Gastrocnemius medialis (tissue), 4 donors: ENCODE measurements at places on chromosomes 13 and 19.

DNA sequence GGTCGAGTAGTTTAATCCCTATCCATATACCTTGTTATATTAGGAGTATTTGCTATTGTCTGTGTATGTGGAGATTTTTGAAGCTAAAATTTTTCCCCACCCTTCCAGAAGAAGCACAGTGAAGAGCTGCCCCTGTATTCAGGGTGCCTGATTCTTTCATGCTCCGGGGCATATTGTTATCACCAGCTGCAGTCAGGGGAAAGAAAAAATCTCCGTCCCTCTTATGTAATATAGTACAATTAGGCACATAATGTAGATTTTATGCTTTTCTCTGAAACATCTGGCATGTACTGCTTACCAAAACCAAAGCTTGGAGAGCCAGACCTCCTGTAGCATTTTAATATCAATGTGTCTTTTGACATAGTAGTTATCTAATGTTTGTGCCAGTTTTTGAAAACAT lies 214.9 kb upstream of the EDNRB start:
- DNase-seq: no peak

DNA sequence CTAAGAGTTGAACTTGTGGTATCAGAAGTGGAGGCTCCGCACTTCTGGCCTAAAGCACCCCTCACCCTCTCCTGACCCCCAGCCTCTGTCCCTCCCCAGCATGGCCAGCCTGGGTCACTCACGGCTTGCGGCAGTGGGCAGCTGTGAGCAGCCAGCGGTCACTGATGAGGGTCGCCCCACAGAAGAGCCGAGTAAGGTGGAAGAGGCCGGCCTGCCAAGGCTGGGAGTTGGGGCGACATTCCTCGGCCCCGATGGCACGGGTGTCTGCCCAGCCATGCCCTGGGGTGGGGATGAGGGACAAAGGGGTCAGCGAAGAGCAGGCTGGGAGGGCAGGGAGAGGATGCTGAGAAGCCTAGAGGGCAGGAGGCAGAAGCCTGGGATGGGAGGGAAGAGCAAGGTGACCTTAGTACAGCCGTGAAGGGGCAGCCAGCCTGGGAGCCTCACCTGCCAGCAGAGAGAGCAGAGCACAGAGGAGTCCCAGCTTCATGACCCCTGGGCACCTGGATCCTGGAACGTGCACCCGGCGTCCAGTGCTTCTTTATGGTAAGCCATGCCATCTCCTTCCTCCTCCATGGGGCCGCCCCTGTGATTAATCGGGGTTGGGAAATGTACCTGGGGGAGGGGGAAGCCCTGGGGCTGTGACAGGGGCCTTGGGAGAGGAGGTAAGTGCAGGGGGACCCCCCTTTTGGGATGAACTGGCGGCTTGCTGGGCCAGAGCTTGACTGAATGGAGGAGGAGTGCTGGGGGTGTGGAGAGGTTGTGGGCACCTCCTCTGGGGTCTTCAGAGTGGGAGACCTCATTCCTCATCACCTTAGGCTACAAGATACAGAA lies 7.9 kb upstream of the KLK8 start:
- DNase-seq: no peak

DNA sequence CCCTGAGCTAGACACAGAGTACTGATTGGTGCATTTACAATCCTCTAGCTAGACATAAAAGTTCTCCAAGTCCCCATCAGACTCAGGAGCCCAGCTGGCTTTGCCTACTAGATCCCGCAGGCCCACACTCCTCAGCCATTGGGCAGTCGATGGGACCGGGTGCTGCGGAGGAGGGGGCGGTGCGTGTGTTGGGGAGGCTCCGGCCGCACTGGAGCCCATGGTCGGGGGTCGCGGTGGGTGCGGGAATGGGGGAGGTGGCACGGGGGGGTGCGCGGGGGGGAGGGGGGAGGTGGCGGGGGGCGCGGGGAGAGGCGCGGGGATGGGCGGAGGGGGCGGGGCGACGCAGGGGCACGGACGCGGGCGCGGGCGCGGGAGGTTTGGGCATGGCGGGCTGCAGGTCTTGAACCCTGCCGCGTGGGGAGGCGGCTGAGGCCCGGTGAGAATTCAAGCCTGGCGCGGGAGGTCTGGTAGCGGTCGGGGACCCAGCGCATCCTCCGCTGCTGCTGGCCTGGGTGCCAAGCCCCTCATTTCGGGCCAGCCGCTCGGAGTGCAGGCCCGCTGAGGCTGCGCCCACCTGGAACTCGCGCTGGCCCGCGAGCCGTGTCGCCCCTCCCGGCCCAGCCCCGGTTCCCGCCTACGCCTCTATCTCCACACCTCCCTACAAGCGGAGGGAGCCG lies 674.1 kb downstream of the SLITRK5 start:
- no peak for DNase-seq

DNA sequence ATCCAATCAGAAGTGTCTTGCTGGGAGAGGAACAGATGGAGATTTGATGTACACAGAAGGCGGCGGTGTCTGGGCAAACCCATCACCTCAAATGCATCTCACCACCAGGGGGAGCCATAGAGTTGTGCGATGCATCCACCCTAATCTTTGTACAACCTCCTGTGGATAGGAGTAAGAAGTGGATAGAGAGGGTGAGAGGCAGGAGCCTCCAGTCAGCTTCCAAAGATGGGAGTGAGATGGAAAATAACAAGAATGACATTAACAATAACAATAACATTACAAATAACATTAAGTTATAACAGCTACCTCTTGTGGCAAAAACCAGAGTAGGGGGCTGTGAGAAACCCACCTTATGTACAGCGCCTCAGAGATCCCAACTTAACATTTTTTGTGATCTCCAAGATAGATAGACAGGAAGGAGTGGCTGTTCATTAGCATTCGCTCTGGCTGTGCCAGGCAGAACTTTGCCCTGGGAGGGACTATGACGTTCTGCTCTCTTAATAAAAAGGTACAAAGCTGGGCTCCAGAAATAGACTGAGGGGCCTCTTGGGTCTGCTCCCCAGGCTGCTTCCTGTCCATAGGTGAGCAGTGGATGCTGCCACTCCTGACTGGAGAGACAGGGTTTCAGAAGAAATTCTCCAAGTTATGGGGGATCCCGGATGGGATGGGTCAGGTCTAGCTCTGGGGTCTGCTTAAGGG lies 5.2 kb upstream of the CEACAM18 start:
- DNase-seq: no peak

DNA sequence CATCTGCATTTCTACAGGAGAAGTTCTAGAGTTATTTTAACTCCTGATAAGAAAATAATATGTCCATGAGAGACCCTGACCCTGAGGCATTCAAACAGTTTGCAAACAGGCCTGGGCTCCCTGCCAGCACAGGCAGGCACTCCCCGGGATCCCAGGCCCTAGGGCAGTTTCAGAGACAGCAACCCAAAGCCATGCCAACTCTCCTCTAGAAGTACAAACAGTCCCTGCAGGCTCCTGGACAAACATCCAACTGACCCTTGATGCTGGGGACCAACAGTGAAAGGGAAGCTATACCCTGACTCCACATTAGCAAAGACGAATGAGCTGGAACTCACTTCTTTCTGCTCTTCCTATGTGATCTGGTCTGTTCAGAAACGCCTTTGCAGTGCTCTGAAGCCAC lies 44.8 kb downstream of the CCDC70 start:
- no peak for DNase-seq

GRCh38 chr13:49776871-49777270 lies 15.6 kb downstream of the KPNA3 start:
- no peak for DNase-seq

DNA sequence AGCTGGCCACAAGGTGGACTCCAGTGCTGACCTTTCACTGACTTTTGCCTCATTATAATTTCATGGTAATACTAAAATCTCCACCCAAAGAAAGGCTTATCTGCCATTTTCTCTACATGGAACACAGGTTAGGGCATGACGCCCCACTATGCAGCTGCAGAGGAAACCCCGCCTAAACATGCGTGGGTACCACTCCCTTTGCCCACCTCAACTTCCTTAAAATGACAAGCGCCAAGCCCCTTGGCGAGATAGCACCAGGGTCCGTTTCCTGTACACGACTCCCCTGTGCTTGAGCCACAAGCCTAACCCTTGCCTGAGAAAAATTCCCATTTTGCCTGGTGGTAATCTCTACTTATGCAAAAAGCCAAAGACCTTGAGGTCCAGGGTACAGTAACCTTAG lies 36.0 kb upstream of the PABPC3 start:
- no peak for DNase-seq

GRCh38 chr19:30419568-30420180 lies 47.5 kb downstream of the ZNF536 start:
- DNase-seq: no peak

GRCh38 chr19:40858109-40858508 lies 7.9 kb upstream of the CYP2A6 start:
- DNase-seq: no peak

GRCh38 chr19:1874554-1875185 lies 10.6 kb downstream of the ABHD17A start:
- DNase-seq: no peak

GRCh38 chr13:46668302-46668720 lies 115.3 kb downstream of the LRCH1 start:
- DNase-seq: peak; percentile 12

- no peak for DNase-seq
Measured at GRCh38 chr19:17775991-17776803, 18.7 kb upstream of the B3GNT3 start.

- DNase-seq: peak; percentile 50
Measured at GRCh38 chr13:97367016-97367822, 66.8 kb upstream of the RAP2A start.

GRCh38 chr13:76014406-76015318 lies 378.5 kb downstream of the LMO7 start:
- DNase-seq: no peak

- no peak for DNase-seq
Measured at GRCh38 chr13:66663711-66664110, 566.4 kb downstream of the PCDH9 start.

- no peak for DNase-seq
Measured at GRCh38 chr19:46892252-46893179, 31.7 kb downstream of the ARHGAP35 start.

DNA sequence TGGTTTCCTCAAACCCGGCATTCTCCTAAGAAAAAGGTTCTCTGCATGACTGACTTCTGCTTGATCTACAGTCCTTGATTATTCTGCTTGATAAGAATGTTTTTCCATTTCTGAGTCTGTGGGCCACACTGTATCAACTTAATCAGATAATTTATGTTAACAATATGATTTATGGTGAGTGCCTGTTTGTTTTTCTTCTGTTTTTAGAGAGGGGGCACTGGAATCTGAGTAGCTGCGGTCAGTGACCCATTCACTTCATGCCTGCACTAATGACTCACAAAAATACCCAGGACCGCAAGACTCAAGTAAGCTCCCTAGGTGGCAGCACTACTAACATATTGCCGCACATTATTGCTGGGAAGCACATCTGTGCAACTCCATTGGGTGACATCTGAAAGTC lies 542.3 kb upstream of the ATXN8OS start:
- no peak for DNase-seq

GRCh38 chr13:113216254-113217048 lies 7.0 kb downstream of the CUL4A start:
- peak; percentile 78 for DNase-seq

DNA sequence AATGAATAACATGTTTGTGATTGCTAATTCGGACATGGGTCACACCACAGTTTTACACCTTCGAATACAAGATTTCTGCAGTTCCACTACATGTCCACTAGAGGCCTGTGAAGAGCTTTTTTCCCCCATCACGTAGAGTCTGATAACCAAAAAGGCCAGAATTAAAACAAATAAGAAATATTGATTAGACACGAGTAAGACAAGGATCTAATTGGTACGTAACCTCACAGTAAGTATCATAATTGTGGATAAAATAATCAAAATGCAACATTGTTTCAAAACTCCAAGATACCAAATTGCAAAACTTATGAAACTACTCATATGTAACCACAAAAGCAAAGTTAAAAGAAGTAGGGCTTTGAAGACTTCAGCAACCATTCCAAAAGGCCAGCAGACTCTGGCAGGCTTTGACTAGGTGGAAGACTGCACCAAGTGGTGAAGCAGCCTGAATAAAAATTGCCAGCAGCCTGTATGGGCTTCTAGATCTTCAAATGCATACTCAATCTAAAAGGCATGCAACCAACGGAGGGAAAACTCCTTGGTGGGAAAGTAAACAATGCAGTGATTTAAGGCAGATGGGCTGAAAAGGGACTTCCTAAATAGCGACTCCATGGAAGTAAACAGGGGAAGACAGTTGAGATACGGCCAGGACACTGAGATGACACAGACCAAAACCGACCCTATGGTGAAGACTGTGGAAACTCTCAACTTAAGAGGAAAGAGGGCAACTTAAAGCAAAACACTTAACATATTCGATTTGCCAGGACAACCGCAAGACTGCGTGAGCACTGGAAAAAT lies 56.7 kb downstream of the STARD13 start:
- DNase-seq: no peak
